ENCODE measurements at places on chromosomes 16 and 17.

DNA sequence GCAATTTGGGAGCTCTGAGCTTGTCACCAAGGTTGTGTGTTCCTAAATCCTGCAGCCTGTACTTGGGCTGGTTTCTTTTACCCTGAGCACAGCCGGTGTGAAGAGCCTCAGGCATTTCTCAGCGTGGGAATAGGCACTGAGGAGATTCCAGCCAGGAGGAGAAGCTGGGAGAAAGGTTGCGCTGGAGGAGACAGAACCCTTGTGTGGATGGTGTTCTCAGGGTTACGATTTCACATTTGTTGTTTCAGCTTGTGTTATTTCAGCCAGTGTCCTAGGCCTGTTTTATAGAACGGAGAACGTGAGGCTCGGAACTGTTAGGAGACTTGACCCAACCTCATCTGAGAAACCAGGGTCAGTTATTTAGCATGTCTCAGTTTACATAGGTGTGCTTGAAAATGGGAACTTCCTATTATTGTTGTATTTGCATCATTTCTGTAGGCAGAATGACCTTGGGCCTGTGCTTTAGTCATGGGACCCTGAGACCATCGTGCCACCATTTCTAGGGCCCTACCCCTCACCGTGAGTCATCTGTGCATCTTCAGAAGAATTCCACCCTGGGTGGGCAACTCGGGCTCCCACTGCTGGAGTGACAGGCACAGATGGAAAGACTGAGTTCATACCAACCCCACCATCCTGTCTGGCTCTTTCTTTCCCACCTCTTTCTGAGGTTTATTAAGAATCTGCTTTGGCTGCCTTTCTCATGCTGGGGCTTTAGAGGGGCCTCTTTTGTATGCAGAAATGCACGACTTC lies 134.9 kb downstream of the MSI2 start:
- DNase-seq, result no peak

GRCh38 chr16:70433458-70434103 lies 5.3 kb downstream of the ST3GAL2 start:
- no peak for DNase-seq

DNA sequence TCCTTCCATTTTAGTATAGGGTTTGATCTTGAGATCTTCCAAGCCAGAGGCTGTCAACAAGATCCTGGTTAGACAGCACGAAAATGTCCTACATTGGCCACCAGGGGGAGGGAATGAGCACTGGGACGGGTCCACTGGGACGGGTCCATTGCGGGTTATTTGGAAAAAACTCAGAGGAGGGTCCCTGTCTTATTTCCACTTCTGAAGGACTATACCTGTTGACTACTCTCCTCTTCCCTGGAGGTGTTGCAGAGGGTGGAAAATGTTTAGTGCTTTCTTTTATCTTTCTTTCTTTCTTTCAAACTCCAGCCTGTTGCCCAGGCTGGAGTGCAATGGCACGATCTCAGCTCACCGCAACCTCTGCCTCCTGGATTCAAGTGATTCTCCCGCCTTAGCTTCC lies 2.5 kb downstream of the TTLL6 start:
- DNase-seq, result peak; percentile 66

- no peak for DNase-seq
Observed at GRCh38 chr16:85465328-85466303, 147.5 kb upstream of the GSE1 start.

DNA sequence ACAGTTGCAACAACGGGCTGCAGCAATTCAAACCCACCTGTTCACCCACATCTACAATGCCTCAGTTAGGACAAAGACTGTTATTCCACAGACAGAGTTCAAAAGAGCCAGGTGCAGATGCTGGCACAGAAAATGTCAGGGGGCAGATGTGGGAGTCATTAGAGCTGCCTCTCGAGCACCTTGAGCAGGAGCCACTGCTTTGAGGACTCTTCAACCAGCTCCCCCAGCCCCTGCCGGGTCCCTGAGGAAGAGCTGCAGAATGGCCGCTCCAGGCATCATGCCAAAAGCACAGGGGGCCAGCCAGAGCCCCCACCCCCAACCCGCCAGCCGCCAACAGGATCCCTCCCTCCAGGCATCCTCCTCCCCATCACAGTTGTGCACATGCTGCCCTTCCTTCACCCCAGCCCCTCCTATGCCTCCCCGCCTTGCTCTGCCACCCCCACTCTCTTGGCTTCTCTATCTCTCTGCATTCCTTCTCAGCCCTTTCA lies 20.8 kb downstream of the C17orf67 start:
- DNase-seq, result no peak

GRCh38 chr16:57508035-57508425 lies 21.7 kb upstream of the DOK4 start:
- no peak for DNase-seq

- DNase-seq, result peak; percentile 86
Observed at GRCh38 chr16:25106567-25107465, 4.7 kb upstream of the LCMT1 start.

- no peak for DNase-seq
Observed at GRCh38 chr17:66002063-66002585, 189.8 kb downstream of the CEP112 start.

GRCh38 chr17:50064253-50065001 lies 8.5 kb downstream of the ITGA3 start:
- no peak for DNase-seq

- DNase-seq, result no peak
Observed at GRCh38 chr17:62601471-62601870, 26.0 kb upstream of the MRC2 start.

DNA sequence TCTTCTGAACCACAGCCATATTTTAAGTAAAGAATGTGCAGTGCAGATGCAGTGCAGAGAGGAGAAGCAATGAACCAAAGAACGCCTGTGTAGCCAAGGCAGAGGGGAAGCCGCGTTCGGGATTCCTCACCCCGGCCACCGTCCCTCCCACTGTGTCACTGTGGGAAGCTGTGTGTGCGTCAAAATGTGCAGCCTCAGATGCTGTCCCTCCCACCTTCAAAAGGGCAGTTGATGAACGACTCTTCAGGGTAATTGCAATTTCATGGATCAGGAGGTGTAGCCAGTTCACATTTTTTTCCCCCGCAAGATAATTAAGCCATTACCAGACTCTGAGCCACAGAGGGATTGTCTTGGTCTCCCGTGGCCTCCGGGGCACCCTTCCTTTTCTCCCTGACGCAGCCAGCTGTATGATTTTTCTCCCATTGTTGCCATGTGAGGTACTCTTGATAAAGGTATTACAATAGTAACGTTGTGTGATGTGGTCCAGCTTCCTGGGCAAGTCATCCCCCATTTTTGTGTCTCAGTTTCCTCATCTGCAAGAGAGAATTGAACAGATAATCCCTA lies 190.0 kb downstream of the FOXL1 start:
- DNase-seq, result no peak

GRCh38 chr16:10581507-10581906 lies 1.1 kb upstream of the EMP2 start:
- DNase-seq, result no peak

DNA sequence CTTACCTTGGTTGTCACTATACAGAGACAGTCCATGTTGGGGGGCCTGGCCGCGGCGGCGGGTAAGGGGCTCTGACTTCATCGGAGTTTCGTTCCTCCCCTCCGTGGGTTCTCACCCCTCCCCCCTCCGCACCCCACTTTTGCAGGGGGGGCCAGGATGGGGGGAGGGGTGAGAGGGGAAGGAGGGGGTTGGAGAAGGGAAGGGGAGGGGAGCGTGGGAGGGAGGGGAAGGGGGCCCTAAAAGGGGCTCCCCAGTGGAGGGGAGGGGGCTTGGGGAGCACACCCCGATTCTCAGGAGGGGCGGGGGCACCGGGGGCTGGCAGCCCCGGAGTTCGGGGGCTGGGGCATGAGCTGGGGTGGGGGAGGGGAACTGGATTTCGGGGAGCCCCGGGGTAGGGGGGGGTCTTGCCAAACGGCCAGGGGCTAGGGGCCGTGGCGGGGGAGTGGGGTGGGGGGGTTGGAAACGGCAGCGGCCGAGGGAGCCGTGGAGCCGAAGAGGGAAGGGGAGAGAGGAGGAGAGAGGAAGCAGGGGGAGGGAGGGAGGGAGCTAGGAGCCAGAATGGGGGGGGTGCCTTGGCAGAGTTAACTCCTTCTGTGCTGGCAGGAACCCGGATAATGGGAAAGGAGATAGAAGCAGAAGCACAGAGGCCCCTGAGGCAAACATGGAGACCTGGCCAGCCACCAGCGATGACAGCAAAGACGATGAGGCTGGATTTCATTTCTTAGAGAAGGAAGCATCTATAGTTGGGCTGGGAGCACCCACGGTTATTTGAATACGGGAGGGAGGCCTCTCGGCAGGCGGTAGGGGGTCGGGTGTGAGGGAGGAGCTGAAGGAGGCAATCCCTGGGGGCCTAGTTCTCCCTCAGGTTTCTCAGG lies 2.3 kb downstream of the DLG4 start:
- peak; percentile 46 for DNase-seq

GRCh38 chr16:1152651-1153259 lies at the start of gene CACNA1H:
TSS of gene CACNA1H (plus strand) at chr16:1153106. CDS start at chr16:1153738, 632 bp downstream.
- DNase-seq, result peak; percentile 67

- DNase-seq, result no peak
Observed at GRCh38 chr17:51948128-51948527, 210.4 kb downstream of the CA10 start.

DNA sequence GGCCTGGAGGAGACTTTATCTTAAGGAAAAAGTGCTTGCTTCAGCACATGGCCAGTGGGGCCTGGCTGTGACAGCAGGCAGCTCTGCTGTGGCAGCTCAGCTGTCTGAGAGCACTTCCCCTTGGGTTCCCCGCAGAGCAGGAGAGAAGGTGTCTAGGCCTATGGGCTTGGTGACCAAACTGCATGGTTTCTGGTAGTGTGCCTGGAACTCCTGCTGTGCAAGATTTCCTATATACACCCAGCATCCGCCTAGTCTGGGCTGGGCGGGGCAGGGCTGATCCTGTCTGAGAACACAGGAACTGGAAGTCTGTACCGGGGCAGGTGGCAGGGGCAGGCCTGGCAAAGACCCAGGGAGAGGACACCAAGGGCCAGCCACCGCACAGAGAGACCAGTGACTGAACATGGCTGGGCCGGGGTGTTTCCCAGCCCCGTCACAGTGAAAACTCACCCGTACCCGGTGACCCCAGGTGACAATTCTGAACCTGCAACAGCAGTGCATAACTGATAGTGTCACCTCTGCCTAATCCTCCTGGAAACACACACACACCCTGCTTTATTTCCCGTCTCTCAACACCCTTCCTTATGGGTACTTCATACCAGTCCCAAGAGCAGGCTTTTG lies 39.3 kb downstream of the CHD9 start:
- no peak for DNase-seq

- DNase-seq, result no peak
Observed at GRCh38 chr16:48971571-48972077, 310.0 kb downstream of the CBLN1 start.

- no peak for DNase-seq
Observed at GRCh38 chr17:58710948-58711552, 18.6 kb downstream of the RAD51C start.

DNA sequence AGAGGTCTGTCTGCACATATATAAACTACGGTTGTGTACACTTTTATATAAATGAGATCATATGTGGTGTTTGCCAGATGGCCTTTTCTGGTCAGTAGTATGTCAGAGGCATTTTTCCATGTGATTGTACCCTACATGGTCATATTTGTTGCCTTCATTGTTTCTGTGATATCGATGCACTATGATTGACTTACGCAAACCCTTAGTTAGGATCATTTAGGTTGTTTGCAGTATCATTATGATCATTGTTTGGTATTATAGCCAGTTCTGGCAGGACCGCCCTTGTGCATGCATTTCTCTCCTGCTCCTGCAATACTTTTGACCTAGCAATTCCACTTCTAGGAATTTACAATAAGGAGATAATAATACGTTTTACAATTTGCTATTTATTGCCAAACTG lies 169.1 kb downstream of the MSI2 start:
- no peak for DNase-seq

- no peak for DNase-seq
Observed at GRCh38 chr17:2872282-2872681, 76.0 kb downstream of the RAP1GAP2 start.

DNA sequence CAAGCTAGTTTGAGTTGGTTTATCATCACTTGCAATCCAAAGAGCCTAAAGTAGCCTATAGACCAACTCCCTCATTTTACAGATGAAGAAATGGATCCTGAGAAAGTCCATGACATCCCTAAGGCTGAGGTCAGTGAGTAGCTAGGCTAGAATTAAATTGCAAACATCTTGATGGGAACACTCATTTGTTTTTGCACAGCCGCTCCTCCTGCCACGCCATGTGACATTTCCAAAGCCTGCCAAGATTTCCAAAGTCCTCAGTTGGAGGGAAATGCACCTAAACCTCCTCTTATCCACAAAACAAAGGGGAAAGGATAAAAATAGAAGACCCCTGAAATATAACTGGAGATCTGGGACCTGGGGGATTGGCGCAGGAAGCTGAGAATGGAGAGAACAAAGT lies 15.0 kb downstream of the TMEM92 start:
- no peak for DNase-seq

GRCh38 chr16:86229866-86230656 lies 280.3 kb upstream of the FOXF1 start:
- DNase-seq, result no peak

GRCh38 chr16:85629326-85629725 lies 16.2 kb downstream of the GSE1 start:
- DNase-seq, result no peak

DNA sequence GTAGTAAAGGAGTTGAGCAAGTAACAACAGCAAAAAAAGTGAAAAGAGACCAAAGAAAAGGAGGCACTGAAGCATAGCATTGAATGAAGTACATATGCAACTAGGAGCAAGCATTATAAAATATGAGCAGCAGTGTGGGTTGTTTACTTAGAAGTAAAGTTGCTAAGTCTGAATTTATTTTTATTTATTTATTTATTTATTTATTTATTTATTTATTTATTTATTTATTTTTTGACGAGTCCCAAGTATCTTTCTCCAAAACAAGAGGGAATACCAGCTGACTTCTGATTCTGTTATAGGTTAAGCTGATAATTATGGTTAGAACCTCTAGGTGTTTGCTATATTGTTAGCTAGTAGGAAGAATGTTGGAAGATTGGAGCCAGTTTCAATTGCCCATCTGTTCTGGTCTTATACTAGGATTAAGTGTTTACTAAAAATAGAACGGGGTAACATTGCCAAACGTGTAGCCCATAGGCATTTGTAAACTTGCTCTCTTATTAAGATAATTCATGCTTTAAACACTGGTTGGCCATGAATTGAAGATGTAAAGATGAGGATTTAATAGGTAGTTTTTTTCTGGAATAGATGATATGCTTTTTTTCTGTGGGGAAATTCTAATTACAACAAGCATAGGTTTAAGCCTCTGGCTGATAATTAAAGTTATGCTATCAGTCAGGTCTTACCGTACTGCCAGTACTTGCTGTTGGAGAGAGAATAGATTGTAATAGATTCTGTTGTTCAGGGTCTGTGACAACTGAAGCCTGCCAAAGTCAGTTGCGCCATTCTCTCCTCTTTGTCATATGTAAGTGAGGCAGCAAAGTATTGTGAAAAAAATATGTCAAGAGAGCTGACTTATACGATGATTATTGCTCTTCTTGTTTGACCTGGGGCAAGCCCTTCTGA lies 66.7 kb downstream of the PPM1E start:
- no peak for DNase-seq

GRCh38 chr16:3321816-3322215 lies 16.5 kb downstream of the ZNF75A start:
- DNase-seq, result no peak
